G401 (cell line): ENCODE measurements at places on chromosomes 6 and 20. TPM values are rescaled to one million over a fixed set of nuclear protein-coding genes. Genes with fewer than 3 reads are reported as not detected.

Gene MAP1LC3A
- total RNA-seq = 0.37 TPM in 1 of 2 replicates, not detected in the other

Gene PROCR
- total RNA-seq = 1,430 and 1,546 TPM in 2 replicates

Gene LY6G6D
- total RNA-seq = not detected in 2 replicates

Gene CUL7
- total RNA-seq = 29.0 and 33.1 TPM in 2 replicates

Gene DZANK1
- 2.2 and 3.6 TPM in 2 replicates for total RNA-seq

Gene ALDH8A1
- total RNA-seq = 0.10 TPM in 1 of 2 replicates, not detected in the other

Gene DDX43
- not detected in 2 replicates for total RNA-seq

Gene EYS
- not detected in 2 replicates for total RNA-seq

Gene BPIFB2
- not detected in 2 replicates for total RNA-seq

Gene GPR6
- total RNA-seq = not detected in 2 replicates

Gene SLC17A3
- not detected in 2 replicates for total RNA-seq

Gene C20orf202
- total RNA-seq = not detected in 2 replicates

Gene IP6K3
- 42.6 and 51.1 TPM in 2 replicates for total RNA-seq

Gene TPX2
- 94.2 and 155 TPM in 2 replicates for total RNA-seq

Gene UNC5CL
- 0.71 TPM in 1 of 2 replicates, not detected in the other for total RNA-seq
